NCI-H69 (cell line): ENCODE measurements at places on chromosomes 3 and 15.

DNA sequence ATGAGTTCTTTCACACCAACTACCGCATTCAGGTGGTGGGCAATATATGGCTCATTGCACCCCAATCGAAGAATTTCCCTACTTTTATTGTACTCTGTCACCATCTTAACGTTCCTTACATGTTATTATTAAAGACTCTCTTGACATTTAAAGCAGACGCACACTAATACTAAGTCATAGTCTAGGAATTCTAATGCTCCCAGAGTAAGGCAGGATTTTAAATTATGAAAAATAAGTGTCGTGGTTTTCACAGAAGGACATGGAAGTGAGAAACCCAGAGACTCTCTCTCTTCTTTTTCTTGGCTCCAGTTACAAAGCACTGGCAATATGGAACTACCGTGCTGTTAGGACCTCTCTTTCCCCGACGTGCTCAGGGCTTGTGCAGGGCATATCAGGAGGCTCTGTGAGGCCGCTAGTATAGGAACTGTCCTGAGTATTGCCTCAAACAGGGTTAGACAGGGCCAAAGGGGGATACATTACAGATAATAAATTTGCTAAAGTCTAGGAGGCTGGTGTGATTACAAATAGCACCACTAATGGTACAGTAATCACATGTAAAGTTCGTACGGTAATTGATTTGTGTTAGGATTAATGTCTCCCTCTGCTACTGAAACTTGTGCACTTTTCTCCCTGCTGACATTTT, 590.8 kb downstream of the FOXP1 start:
- no peak for DNase-seq

GRCh38 chr3:152416808-152417580, 148.3 kb downstream of the MBNL1 start:
- no peak for DNase-seq

DNA sequence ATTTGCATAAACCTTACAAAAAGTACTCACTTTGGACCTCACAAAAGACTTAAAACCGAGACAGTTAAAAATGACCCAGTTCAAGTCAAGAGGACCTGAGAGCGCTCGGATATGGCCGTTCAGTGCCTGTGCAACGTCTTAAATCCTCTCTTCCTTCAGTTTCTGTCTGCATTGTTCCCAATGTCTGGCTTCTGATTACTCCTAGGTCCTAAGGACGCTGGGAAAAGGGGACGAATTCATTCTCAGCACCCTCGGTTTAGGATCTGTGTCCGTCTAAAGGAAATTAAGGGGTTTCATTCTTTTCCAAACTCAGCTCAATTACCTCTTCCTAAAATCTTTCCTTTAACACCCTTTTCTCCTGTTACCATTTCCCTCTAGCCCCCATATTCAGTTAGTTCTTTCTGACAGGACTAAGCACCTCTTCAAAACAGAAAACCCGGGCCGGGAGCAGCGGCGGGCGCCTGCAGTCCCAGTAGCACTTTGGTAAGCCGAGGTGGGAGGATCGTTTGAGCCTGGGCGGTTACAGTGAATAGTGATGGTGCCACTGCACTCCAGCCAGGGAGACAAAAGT, 970 bp downstream of the DPPA4 start:
- DNase-seq, result no peak

DNA sequence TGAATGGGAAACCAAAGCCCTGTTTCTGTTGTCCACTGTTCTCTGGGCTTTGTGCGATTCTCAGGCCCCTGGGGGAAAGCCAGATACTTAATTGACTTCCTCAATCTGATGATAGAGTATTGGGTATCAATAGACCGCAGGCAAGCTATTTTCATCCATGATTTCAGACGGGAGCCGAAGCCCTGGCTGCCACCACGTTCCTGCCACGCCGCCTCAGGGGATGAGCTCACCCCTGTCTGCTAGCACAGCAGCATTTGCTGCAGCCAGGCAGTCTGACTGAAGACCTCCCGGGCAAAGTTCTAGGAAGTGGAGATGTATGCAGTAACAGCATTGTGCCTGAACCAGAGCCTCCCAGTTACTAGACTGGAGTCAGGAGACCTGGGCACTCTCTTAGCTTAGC, 69.8 kb downstream of the ISG20 start:
- DNase-seq, result no peak

- peak; percentile 91 for DNase-seq
Measured at GRCh38 chr15:31338879-31339557, 12.4 kb downstream of the KLF13 start.

- peak; percentile 53 for DNase-seq
Measured at GRCh38 chr3:192570821-192571791, 156.2 kb downstream of the FGF12 start.

- DNase-seq, result no peak
Measured at GRCh38 chr15:73802431-73803041, 49.4 kb upstream of the INSYN1 start.

DNA sequence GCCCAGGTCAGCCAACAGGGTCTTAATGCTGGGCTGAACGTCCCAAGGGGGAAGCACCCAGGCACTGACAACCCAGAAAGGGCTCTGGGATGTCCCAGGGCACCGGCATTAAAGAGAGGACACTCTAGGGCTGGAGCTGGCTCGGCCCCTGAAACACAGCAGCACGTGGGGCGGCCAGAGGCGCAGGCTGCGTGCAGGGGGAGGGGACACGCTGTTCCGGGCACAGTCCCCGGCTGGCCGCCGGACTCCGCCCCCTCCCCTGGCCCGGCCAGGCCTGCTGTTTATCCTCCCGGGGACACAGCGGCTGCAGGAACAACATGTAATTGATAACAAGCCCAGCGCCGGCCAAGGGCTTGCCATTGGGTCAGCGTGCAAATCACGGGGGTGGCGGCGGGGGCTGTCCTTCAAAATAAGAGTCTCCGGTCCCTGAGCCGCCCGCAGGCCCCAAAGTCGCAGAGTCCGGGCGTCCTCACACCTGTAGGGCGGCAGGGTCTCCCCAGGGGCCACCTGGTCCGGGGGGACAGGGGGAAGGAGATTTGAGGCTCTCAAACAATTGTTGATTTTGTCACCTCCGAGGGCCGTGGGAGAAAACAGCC, 1.3 kb downstream of the KLF15 start:
- DNase-seq, result peak; percentile 61

GRCh38 chr15:70833861-70834765, 19.8 kb downstream of the LARP6 start:
- peak; percentile 75 for DNase-seq

- no peak for DNase-seq
Measured at GRCh38 chr3:27571345-27571744, 87.2 kb upstream of the SLC4A7 start.

GRCh38 chr3:144413068-144413467, 441.4 kb downstream of the DIPK2A start:
- no peak for DNase-seq
